SJCRH30 (cell line): ENCODE measurements at places on chromosomes 2 and 18. TPM values are rescaled to one million over a fixed set of nuclear protein-coding genes. Genes with fewer than 3 reads are reported as not detected.

- no peak for DNase-seq
Observed at GRCh38 chr2:216661639-216662375, 28.6 kb downstream of the IGFBP2 start.

- peak; percentile 23 for DNase-seq
Observed at GRCh38 chr2:237324405-237324831, 89.5 kb downstream of the COL6A3 start.

DNA sequence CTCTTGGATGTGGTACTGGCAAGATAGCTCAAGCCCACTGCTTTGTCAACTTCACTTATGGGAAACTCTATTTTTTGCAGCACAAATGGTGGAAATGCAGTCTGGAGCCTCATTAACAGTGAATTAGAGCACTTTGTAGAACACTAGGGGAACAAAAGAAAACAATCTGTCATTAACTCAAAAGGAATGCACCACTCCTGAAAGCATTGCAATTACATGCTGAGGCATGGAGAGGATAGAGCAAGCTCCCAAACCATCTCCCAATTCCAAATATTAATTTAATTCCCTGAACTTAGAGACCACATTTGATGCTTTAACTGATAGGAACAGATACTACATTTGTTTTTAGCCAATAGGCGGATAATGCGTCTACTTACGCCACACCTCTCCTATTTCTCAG, 32.8 kb upstream of the TANC1 start:
- no peak for DNase-seq

DNA sequence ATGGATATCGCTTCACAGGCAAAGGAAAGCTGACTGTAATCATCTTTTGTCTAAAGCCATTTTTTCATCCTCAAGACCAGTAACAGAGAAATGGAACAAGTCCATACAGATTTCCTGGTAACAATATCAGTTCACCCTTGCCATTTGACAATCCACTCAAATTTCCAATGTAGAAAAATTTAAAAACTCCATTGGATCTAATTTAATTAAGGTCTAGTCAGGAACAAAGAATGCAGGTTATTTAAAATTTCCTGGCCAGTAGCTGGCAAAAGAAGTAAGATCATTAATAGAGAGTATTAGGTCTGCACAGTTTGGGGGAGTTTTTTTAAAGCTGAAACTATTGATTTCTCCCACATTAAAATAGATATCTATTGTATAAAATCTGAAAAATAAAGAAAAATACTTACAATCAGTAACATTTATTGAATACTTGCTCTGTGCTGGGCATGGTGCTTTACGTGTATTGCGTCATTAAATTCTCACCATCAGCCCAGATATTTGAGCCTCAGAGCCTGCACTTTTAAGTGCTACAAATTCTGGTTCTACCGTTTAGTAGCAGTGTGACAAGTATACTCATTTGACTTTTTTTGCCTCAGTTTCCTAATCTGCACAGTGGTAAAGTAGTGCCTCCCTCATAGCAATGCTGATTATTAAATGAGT, 41.8 kb downstream of the SMARCAL1 start:
- DNase-seq = no peak

DNA sequence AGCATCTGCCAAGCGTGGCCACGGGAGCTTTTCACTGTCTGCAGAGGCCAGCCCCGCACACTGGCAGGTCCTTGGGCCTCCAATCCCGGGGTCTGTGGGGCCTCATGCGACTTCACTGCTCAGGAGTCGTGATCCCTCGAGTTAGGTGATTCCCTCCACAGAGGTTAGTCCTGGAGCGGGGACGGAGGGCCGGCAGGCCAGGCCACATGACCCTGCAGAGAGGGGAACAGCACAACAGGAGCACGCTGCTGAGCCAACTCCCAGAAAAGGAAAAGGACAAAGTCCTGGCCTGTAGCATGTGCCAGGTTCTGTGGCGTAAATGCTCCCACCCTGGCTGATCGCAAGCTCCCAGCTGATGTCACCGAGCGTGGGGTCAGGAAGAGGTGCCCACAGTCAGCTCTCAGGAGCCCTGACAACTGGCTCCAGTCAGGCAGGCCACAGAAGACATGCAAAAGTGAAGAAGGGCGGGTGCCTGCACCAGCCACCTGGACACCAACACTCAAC, 15.3 kb upstream of the PRLH start:
- no peak for DNase-seq

DNA sequence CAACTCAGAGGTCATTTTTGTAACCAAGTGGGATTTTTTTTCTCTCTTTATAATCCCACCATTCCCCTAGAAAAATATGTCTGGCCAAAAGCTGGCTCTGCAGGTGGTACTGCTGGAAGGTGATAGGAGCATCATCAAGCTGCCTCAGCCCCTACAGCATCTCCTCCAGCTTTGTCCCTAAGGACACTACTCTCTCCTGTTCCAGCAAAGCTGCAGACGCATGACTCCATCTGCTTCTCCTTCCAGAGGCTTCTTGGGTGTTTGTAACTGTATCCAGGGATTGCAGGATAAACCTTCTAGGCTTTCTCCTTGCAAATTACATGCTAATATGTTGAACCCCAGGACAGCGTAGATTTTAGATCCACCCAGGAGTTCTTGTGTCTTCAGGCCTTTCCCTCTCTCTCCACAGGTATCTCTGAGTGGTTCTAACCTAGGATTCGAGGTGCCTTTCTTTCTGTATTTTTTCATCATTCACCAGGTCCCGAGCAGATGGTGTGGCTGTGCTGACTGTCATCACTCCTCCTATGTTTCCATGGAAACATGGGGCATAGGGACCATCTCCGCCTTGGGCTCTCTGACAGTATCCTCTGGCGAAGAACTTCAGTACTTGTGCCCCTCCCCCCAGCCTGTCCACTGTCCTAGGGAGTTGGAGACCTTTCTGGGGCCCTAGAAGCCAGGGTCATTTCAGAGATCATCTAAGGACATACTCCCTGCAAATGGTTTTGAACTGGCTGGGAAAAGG, 34.3 kb downstream of the AFF3 start:
- DNase-seq = no peak

Gene IKZF2
- total RNA-seq = 1.9 and 2.8 TPM in 2 replicates

DNA sequence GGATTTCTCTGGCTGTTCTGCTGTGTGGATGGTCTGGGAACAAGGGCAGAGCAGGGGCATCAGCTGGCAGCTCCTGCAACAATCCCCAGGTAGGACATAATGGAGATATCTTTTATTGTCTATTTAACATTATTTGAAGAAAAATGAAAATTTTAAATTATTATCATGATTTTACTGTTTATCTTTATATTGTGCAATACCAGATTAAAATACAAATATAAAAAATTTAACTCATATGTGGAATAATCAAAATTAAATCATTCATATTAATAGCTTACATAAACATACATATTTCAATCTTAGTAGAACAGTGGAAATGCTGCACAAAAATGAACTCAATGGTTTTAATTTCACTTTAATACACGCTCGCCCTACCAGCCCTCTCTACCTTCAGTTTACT, 70.6 kb upstream of the FAM110C start:
- no peak for DNase-seq

Gene HOXD12
- total RNA-seq = 0.10 TPM in 1 of 2 replicates, not detected in the other

GRCh38 chr2:1373830-1374229, 39.4 kb upstream of the TPO start:
- no peak for DNase-seq

Gene ST6GAL2
- 1.7 and 2.2 TPM in 2 replicates for total RNA-seq

- peak; percentile 9 for DNase-seq
Observed at GRCh38 chr18:22170421-22171257, 1.2 kb downstream of the GATA6 start.

DNA sequence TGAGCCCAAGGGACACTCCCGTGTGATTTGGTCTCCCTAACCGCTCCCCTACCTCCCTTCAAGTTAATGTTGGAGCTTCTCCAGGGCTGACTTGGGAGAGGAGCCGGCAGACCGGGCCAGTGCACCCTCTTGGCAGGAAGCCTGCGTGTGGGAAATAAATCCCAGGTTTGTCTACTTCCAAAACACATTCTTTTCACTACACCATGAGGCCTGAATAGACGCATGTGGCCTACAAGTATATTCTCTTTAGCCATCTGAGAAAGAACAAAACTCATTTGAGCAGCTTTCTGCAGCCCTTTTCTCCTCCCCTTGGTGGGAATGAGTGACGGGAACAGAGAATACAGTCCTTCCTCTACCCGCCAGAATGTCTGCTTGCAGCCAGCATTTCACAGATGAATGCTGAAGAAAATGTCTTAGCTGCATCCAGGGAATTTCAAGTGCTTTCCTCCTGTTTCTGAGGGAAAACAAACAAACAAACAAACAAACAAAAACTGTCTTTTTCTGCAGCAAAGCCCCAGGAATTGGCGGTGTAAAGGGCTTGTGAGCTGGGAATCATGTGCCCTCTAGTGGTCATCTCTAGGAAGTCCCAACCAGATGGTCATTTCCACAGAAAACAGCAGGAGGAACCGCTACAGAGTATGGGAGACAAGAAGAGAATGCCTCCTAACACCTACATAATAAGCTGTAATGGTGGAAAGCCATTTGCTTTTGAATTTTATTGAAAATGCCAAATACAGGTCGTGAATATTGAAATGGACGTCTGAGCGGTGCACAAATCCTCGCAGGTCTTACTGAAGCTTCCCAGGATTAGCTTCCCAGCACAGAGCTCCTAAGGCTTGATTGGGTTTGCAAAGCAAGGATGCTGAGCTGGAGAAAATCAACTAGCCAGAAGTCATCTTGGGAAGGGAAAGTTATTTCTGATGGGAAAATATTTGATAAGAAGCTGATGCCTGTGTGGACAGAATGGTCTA, 41.2 kb upstream of the DAPL1 start:
- DNase-seq = peak; percentile 53

Gene MARS2
- 13.6 TPM in 2 replicates for total RNA-seq

GRCh38 chr2:33420726-33421125, 55.7 kb upstream of the RASGRP3 start:
- DNase-seq = peak; percentile 63

DNA sequence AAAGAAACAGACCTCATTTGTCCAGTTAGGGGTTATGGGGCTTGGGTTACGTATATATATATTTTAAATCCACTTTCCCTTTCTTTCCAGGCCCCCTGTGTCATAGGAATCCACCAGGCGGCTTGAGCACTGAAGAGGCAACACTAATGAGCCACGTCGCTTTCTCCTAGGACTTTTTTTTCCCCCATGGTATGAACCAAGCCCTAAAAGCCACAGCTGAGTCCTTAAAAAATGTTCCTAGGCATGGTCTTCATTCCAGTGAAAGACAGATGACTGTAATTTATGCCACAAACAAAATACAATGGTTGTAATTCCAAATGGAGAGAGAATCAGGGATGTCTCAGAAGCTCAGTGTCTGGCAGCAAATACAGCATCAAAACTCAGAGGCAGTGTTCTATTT, 146.8 kb downstream of the EPHA4 start:
- no peak for DNase-seq

GRCh38 chr2:7609974-7610373, 692.8 kb downstream of the RNF144A start:
- no peak for DNase-seq

GRCh38 chr2:3468296-3468988, 50.9 kb downstream of the ADI1 start:
- DNase-seq = no peak

- DNase-seq = no peak
Observed at GRCh38 chr2:85231952-85232351, 95.8 kb downstream of the TGOLN2 start.

GRCh38 chr2:102621630-102622029, 2.3 kb downstream of the SLC9A2 start:
- DNase-seq = no peak

GRCh38 chr18:13530033-13530878, 196.1 kb downstream of the FAM210A start:
- DNase-seq = no peak

GRCh38 chr2:119126650-119127049, 31.9 kb downstream of the C1QL2 start:
- DNase-seq = peak; percentile 48

DNA sequence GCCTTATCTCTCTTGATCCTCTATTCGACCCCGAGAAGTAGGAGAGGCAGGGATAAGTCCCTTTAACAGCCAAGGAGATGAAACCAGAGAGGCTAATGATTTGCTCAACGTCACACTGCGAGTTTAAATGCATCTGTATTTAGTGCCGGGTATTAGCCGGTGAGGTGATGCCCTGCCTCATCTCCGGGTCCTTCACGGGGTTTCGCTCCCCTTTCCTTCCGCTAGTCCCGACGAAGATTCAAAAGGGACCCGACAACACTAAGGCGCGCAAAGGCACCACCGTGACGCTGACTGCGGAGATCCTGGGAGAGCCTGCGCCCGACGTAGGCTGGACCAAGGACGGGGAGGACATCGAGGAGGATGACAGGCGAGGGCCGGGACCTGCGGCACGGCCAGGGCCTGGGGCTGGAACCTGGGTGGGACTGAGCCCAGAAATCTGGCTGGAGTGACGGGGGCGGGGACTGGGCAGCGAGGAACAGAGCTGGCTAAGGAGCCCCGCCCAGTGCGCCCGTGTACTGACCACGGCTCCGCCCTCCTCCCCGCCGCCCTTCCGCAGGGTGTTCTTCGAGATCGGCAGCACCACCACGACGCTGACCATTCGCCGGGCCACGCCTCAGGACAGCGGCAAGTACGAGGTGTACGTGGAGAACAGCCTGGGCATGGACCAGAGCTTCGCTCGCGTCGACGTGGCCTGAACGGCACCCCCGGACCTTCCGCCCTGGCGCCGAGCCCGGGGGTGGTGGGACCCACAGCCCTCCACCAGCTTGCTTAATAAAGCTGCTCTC, 1.0 kb upstream of the GMPPA start:
- DNase-seq = peak; percentile 41

Gene EIF5B
- total RNA-seq = 37.2 and 46.6 TPM in 2 replicates

- no peak for DNase-seq
Observed at GRCh38 chr18:35186291-35187034, 54.4 kb upstream of the ZNF397 start.

DNA sequence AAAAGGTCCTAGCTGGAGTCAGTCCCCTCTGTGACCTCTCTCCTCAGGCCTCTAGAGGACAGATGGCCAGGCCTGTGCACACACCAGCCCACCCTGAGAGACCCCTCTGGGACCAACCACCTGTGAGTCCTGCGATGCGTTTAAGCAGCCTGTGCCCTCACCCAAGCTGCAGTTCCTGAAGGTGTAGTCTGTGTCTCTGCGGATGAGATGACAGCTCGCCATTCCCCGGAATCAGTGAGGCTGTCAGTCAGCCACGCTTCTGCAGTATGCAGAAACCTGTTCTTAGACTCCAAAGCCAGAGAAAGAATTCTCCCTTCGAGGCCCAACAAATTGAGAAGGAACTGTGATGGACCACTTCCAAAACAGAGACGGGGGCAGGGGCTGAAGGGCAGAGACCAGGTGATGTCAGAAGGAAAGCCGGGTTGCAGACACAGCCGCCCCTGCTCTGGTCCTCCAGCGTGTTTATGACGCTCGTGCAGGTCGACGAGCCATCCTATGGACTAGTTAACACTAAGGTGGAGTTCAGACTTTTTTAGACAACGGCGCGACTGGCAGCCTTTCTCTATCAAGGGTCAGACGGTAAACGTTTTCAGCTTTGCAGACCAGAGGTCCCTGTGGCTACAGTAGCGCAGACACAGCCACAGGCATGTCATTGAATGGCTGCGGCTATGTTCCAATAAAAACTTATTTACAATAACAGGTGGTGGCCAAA, 10.2 kb downstream of the MTERF4 start:
- no peak for DNase-seq
